ENCODE measurements at places on chromosomes 1 and 21.

DNA sequence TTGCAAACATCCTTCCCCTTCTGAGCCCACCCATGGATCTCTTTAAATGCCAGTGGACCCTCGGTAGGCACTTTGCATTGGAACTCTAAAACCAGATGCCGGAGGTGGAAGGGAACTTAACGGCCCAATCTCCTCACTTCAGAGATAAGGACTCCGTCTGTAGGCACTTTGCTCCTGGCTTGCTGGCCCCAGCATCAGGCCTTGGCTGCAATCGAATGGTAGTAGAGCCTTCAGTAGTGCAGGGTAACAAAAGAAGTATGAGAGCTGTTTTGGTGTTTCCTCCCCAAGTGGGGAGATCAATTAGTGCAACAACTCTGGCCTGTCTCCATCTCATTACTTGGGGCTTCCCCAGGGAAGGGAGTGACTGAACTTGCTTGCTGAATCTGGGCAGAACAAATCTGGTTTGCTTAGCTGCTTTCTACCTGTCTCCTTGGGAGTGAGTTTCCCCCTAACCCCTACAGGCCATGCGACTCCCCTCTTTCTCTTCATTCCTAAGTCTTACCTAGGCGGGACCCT is 70.8 kb downstream of the TENT5C start:
- no peak for DNase-seq

- DNase-seq = no peak
These were observed 369.8 kb upstream of the KAZN start for GRCh38 chr1:14228677-14229076.

DNA sequence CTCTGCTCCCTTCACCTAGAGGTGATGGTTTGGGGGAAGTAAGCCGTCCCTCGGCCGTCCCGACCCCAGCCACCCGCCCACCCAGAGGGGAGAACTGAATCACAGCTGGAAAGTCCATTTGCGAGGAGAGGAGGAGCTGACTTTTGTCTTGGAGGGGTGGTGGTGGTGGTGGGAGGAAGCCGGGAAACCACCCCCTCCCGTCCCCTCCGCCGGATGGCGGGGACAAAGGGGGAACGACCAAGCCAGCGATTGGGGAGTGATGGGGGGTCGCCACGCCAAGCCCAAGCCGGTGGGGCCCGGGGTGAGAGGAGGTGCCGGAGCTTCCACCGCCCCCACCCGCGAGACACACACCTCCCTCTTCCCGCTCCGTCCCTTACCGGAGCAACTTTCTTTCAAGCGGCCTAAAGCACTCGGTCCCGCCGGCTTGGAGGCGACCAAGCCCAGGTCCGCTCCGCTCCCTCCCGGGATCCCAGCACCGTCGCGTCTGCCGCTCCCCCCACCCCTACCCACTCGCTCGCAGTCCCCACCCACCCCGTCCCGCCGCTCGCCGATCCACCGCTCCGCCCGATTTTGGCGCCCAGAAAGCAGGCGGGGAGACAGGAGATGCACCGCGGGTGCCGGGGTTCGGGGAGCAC is 540 bp downstream of the ARHGEF2 start:
- DNase-seq = no peak

DNA sequence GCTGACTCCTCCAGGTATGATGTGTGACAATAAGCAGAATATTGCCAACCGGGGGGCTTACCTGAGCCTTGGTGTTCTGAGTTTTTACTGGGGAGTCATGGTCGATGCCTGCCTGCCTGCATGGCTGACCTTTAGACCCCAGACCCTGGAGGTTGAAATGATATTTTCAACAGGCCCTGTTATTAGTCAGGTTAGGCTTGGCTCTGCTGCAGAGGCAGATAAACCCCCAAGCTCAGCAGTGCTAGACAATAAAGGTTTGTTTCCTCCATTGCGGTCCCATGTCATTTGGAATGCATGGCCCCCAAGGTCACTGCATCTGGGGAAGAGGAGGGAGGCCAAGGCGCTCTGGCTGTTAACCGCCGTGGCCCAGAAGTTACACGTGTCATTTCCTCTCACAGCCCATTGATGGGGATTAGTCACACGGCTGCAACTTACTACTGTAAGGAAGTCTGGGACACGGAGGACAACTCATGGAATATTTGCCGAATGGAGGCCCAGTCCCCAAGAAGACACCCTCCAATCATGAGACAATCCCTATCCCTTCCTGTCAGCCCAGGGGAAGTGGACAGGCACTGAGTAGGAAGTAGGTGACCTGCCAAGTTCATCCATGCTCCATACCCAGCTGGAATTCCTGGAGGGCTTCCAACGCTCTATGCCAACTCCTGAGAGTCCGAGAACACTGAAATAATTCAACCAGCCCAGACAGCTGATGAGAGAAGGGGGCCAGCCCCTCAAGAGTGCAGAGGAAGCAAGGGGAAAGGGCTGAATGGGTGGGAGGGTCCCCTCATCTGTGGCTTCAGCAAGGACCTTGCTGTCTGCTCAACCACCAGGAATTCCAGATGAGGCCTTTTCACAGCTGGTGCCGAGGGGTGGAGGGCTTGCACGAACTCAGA is 97.3 kb downstream of the TAS1R2 start:
- no peak for DNase-seq

DNA sequence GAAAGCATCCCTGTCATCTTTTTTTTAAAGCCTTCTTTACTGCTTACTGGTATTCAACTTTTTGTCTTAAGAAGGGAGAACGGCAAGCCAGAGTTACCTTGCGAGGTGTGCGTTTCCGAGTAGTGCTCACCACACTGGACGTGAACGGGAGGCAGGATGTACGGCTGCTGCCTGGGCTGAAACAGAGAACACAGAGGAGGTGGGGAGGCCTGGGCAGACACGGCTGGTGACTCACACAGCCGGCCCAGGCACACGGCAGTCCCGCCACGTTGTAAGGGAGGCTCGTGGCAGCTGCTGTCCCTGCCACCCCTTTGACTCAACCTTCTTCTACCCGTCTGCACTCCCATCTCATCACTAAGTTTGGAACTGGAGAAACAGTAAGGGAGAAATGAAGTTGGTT is 105.8 kb downstream of the SMYD2 start:
- no peak for DNase-seq

- DNase-seq = no peak
These were observed 1.3 kb downstream of the ST6GALNAC3 start for GRCh38 chr1:76075877-76076276.

GRCh38 chr1:20320704-20321103 is 30.0 kb downstream of the VWA5B1 start:
- DNase-seq = no peak

DNA sequence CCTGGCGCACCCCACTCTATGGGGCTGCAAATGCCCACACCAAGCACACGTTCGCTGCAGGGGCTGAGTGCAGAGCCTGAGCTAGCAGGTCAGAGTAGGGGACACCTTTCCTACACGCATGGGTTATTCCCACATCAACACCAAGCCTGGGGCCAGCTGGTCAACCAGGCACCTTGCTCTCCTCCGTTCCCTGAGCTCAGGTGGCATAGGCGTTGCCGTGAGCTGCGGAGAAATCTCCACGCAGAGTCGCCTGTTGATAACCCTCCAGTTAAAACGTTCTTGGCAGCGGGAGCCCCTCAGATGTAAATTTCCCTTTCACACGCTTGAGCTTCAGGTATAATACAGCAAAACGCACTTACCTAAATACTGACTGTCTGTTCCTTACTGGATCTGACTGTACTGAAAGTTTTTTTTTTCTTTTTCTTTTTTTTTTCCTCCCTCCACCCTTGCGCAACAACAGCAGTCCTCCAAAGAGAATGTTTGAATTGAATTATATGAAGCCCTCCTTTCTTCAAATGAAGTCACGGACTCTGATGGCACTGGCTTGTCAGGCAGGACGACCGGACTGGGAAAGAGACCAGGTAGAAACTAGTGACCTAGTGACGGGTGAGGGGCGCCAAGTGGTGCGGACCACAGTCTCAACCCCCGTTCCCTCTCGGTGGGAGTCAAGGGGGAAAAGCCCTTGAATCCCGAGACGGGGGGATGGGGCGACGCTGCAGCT is 2.1 kb downstream of the BRINP3 start:
- no peak for DNase-seq

GRCh38 chr1:29695803-29696202 is 459.5 kb downstream of the PTPRU start:
- DNase-seq = no peak

GRCh38 chr1:64019818-64020217 is 183.6 kb upstream of the UBE2U start:
- DNase-seq = no peak

DNA sequence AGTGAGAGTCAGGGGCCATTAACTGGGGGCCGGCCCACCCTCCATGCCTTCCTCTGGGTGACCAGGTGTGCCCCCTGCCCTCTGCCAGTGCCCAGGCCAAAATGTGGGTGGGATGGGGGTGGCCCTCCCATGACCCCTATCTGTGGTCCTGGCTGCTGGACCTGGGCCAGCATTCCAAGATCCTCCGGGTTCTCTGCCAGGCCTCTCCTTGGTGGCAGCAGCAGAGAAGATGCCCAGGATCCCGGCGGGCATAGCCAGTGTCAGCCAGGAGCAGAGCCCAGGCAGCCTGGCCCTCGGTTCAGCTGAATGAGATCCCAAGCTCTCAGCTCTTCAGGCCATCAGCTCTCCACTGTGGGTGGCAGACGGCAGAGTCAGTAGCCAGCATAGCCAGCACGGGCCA is 31.3 kb upstream of the ACTRT2 start:
- no peak for DNase-seq
